ENCODE measurements at places on chromosomes 13 and 19.

DNA sequence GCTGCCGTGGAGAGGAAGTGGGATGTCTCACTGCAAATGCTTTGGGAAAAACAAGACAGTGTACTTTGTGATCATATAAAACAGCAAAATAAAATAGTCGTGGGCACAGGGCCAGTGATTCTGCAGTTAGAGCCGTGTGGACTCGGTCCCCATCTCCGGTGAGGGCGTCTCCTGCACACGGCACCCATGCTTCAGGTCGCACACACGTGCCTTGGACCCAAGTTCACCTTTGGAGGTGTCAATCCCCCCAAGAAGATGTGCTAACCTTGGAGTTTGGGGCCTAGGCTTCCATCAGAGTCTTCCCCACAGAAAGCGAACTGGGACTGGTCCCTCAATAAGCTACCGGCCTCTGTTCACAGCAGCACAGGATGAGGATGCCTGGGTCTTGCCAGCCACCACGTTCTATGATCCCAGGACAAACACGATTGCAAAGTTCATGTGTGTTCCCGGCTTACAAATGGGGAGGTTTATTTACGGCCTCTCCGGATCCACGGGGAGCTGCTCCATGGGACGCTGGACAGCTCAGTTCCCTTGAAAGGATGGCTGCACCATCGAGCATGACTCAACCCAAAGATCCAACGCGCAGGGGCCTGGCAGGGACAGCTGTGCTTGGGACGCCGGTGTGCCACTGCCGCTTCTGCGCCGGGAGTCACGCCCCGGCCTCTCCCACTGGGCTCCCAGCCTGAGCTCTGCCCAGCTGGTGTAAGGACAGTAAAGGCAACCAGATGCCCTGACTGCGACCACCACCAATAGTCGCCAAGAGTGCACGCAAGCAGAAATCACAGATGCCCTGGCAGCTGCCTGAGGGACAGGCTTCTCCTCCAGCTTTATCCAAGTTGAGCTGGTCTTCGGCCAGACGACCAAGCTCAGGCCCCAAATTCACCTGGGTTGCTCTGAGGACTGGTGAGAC is 8.6 kb downstream of the GAS6 start:
- no peak for DNase-seq

- DNase-seq = no peak
These were observed 34.6 kb upstream of the CD177 start for GRCh38 chr19:43318796-43319314.

GRCh38 chr19:13842291-13843103 is 34.4 kb upstream of the NANOS3 start:
- DNase-seq = no peak

GRCh38 chr13:109110159-109110558 is 480.7 kb downstream of the MYO16 start:
- DNase-seq = no peak

DNA sequence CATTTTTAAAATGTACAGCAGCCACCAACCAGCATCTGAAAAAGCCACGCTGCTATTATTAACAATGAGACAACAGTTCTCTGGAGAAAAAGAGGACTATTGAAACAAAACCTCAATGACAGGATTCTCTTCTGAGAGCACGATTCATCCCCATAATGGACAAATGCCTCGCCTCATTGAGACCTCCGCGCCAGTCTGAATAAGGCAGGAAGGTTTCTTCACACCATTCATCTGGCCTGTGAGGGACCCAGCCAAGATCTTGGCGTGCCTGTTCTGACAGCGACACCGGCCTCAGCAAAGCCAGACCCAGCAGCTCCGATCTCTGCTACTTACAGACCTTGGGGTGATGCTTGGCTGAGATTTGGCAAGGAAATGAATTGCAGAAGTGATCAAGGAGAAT is 14.8 kb downstream of the SMIM7 start:
- no peak for DNase-seq

- no peak for DNase-seq
These were observed 47.8 kb downstream of the FGF14 start for GRCh38 chr13:102354011-102354410.

DNA sequence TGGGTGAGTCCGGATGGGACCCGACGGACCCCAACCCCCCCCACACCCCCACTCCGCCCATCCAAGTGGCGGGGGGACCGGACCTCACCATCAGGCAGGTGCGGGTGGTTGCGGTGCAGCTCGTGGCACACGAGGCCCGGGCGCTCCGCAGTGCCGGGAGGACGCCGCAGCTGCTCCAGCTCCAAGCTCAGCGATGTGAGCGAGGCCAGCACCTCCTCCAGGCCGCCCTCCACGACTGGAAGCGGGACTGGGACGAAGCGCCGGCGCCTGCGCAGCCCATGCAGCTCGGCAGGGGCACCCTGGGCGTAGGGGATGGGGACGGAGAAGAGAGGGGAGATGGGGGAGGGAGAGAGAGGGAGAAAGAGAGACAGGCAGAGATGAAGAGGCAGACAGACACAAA is 30.1 kb upstream of the OLFM2 start:
- no peak for DNase-seq

DNA sequence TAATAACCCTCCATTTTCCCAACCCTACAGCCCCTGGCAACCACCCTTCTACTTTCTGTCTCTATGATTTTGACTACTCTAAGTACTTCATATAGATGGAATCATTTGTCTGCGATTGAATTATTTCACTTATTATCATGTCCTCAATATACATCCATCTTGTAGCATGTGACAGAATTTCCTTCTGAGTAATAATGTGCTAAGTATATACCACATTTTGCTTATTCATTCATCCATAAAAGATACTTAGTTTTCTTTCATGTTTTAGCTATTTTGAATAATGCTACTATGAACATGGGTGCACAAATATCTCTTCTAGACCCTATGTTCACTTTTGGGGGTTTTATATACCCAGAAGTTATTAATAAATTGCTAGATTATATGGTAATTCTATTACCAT is 17.4 kb upstream of the NDFIP2 start:
- no peak for DNase-seq

DNA sequence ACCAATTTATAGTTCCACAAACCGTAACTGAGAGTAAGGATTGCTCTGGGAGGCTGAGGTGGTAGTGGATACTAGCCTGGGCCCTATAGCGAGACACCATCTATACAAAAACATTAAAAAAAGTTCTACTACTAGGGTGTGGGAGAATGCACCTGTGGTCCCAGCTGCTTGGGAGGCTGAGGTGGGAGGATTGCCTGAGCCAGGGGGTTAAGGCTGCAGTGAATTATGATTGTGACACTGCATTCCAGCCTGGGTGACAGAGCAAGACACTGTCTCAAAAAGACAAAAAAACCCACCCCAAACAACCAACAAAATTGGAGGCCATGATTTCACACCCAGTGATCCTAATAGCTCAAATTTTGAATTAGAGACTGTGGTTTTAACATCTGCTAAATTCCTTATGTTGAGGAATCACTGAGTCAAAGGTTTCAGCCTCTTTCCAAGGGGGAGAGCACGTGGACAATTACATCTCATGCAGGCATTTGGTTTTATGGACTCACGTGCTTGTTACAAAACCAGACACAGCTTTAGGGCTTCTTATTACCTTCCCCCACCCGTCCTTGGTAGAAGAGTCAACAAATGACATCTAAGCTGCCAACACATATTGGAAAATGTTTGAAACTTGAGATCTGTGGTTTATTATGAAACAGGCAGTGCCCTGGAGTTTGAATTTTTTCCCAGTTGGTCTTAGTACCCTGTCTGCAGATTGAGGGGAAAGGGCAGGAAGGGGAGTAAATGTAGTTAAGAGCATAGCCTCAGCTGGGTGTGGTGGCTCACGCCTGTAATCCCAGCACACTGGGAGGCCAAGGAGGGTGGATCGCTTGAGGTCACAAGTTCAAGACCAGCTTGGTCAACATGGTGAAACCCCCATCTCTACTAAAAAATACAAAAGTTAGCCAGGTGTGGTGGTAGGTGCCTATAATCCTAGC is 18.5 kb downstream of the CYP2A6 start:
- DNase-seq = no peak

DNA sequence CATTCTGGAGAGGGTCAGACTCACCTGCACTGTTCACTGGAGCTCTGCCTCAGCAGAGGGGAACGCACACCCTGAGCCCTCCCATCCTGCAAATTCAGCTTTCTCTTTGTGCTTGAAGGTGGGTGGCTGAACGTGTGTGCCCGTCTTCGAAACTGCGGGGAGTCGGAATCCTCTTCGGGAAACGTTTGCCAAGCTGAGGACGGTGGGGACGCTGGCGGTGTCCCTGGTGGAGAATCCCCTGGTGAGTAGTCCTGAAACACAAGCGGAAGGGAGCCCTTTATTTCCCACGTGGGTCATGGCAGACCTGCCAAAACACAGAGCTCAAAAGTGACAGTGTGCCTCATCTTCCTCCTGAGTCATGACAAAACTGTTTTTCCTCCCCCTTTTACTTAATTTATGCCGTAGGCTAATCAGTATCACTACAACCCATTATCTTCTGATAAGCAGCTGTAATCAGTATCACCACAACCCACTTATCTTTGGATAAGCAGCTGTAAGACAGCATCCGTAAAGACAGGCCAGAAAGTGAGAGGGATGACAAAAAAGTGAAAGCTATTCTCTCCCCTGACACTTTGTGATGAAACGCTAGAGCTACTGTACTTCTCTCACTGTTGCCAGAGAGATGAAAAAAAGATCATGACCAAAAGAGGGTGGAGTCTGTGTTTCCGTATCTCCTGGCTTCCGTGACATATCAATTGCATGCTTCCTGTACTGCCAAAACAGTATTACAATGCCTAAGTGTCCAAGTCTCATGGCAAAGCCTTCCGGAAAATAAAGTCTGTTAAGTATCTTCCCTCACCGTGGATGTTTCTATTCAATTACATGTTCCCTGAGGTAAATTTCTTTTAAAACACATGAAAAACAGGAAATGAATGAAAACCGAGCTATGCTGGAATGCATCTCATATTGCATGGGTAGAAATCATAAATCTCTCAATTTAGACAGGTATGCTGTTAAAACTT is 155.5 kb downstream of the TBC1D4 start:
- no peak for DNase-seq

GRCh38 chr13:31797154-31797775 is 57.9 kb downstream of the RXFP2 start:
- no peak for DNase-seq

- DNase-seq = no peak
These were observed 29.5 kb upstream of the FNDC3A start for GRCh38 chr13:48946163-48946562.

DNA sequence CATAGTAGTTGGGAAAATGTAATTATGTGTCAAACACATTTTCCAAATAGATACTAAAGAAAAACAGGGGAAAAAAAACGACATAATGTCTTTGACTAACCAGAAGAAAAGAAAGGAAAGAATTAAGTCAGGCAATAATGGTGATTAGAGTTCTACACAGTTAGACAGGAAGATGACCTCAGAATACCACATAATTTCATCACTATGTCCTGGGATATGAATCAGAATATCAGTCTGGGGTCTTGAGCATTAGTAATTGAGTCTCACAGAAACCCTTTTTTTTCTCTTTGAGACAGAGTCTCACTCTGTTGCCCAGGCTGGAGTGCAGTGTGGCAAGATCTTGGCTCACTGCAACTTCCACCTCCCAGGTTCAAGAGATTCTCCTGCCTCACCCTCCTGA is 503.4 kb downstream of the SLITRK1 start:
- no peak for DNase-seq

GRCh38 chr19:31372246-31372781 is 23.1 kb upstream of the TSHZ3 start:
- no peak for DNase-seq

GRCh38 chr19:55373993-55374757 is 2.5 kb upstream of the TMEM190 start:
- no peak for DNase-seq

DNA sequence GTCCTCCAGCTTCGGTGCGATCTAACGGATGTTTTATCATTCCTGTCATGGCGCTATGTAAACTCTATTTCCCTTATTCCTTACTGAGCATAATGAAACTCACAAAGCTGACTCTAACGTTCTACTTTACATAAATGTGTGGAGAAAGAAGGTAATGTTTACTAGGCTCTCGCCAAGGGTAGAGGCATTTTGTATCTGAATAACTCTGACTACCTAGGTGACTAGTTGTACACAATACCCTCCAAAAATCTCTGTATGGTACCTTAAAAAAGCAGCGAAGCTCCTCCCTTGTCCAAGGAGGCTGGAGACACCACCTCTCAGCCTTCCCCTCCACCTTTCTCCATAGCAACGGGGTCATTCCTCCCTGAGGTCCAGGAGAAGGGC is 316 bp upstream of the ZNF530 start:
- DNase-seq = no peak

DNA sequence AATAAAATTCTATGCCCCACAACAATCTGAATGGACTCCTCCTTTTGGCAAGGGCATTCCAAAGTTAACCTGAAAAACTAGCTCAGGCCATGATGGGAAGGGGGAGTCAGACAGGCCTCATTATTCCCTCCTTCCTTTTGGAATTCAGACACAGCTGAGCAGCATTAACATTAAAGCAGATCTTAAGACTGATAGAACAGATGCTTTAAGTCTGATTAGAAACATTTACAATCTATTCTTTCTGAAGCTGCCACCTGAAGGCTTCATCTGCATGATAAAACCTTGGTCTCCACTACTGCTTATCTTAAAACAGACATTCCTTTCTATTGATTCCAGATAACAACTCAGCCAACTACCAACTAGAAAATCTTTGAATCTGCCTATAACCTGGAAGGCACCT is 98.9 kb downstream of the UGGT2 start:
- DNase-seq = no peak

DNA sequence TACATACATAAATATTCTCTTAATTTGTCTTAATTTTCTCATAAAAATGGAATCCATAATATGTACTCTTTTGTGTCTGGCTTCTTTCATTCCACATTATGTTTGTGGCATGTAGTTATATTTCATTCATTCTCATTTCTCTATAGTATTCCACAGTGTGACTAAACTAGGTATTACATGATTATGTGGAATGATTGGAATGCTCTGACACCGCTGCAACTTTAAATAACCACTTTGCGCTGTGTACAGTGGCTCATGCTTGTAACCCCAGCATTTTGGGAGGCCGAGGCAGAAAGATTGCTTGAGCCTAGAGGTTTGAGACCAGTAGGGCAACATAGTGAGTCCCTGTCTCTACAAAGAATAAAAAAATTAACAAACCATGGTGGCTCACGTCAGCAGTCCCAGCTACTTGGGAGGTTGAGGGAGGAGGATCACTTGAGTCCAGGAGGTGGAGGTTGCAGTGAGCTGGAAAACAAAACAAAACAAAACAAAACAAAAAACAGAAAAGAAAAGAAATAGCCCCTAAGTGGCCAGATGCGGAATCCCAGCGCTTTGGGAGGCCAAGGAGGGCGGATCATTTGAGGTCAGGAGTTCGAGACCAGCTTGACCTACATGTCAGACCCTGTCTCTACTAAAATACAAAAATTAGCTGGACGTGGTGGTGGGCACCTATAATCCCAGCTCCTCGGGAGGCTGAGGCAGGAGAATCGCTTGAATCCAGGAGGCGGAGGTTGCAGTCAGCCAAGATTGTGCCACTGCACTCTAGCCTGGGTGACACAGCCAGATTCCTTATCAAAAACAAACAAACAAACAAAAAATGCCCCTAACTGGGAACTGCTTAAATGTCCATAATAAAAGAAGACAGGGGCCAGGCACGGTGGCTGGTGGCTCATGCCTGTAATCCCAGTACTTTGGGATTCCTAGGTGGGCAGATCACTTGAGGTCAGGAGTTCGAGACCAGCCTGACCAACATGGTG is 8.0 kb upstream of the SAE1 start:
- no peak for DNase-seq

GRCh38 chr13:76820759-76821158 is 65.4 kb downstream of the KCTD12 start:
- DNase-seq = no peak

Data from DMS 273 treated with DMSO at 0.1 percent for 48 hours (cell line).